ENCODE measurements at places on chromosomes 11 and 22.

- no peak for DNase-seq
- H3K4me1 ChIP-seq = peaks cover 28% of the 10 kb centered on the region
- H3K27me3 ChIP-seq = peaks cover 59% of the 10 kb centered on the region
- no peak overlapping the region for H3K27ac ChIP-seq
- peak overlapping the region; percentile 27 for H3K4me3 ChIP-seq
- H3K36me3 ChIP-seq = no peaks in the 10 kb centered on the region
These were observed 473 bp upstream of the EMID1 start for GRCh38 chr22:29205252-29205593.

- no peak for DNase-seq
- no peaks in the 10 kb centered on the region for H3K27me3 ChIP-seq
- no peak overlapping the region for H3K4me3 ChIP-seq
- no peaks in the 10 kb centered on the region for H3K4me1 ChIP-seq
- H3K27ac ChIP-seq = no peak overlapping the region
These were observed 453.5 kb downstream of the LRRC4C start for GRCh38 chr11:41005986-41006385.

- peaks cover 4% of the 10 kb centered on the region for H3K27me3 ChIP-seq
- no peaks in the 10 kb centered on the region for H3K4me1 ChIP-seq
- H3K36me3 ChIP-seq = no peaks in the 10 kb centered on the region
- DNase-seq = no peak
These were observed 88.3 kb downstream of the NAV2 start for GRCh38 chr11:19800714-19801519.

DNA sequence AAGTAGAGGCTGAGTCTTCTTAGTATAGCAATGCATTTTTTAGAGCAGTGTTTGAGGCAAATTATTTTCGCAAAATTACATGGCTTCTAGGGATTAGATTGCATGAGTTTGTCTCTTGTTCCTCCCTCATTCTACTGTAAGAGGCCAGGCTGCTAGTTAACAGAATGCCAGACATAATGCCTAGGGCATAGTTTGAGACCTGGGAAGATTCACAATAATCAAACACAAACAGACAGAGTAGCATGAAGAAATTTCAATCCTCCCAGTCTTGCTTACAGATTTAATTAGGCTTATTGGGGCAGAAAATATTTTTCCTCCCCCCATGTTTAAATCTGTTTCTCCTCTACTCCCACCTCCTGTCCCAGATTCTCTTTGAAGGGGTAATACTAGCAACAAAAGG is 48.3 kb downstream of the ARHGEF12 start:
- H3K4me1 ChIP-seq = peaks cover 11% of the 10 kb centered on the region
- no peak overlapping the region for H3K27ac ChIP-seq
- no peak overlapping the region for H3K4me3 ChIP-seq
- no peaks in the 10 kb centered on the region for H3K36me3 ChIP-seq
- peaks cover 27% of the 10 kb centered on the region for H3K27me3 ChIP-seq

DNA sequence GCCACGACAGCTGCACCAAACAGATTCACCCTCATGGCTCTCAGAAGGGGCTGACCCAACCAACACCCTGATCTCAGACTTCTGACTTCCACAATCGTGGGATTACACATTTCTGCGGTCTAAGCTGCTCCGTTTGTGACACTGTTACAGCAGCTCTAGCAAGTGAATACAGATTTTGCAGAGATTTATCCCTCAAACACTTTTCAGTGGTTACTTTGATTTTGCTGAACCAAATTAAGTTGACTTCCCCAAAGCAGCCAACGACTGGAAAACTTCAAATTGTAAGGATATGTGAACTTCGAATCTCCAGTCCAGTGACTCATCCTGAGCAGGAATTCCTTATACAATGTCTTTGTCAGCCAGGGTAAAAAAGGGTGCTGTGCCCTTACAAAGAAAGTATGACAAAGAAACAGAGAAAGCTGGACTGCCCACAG is 14.8 kb upstream of the INCENP start:
- H3K4me3 ChIP-seq = no peak overlapping the region
- H3K27ac ChIP-seq = no peak overlapping the region
- no peak for DNase-seq
- peaks cover 23% of the 10 kb centered on the region for H3K4me1 ChIP-seq
- H3K36me3 ChIP-seq = no peaks in the 10 kb centered on the region

DNA sequence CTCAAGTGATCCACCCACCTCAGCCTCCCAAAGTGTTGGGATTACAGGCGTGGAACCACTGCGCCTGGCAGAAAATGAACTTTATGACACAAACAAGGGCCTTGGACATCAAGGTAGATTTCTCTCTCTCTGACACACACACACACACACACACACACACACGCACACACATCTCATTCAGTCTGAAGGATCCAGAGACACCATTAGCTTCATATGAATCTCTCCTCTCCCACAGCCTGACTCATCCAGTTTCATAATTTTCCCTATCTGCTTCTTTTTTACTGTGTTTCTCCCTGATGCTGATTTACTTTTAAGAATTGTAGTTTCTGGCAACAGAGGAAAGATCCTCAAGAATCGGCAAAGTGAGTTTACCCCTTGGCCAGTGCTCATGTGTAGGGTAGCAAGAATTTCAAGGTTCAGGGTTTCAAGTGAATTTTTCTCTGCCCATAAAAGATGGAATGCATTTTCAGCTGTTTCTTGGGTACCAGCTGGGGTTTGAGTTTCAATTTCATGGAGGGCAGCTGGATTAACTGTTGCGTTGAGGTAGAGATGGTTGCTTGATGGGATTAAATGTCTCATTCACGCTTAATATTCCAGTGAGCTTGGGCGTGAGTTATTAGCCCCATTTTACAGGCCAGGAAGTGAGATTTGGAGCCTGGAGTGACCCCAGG is 3.5 kb downstream of the MYO18B start:
- H3K27me3 ChIP-seq = peaks cover 10% of the 10 kb centered on the region
- H3K27ac ChIP-seq = peak overlapping the region; percentile 42
- H3K4me1 ChIP-seq = peaks cover 30% of the 10 kb centered on the region
- H3K4me3 ChIP-seq = no peak overlapping the region

DNA sequence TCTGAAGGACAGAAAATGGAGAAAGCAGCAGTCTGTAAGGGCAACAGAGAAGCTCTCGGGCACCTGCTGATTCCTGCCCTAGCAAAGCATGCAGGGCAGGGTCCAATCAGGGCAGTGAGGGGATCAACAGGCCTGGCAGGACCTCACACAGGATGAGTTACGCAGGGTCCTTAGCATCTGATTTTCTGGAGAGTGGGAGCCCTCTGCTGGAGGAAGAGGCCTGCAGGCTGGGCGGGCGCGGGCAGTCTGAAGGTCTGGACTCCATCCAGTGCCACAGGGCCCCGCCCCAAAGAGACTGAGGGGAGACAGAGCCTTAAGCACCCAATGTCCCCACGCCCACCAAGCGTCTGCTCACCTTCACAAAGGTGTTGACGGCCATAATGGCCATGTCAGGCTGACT is 28.9 kb downstream of the AP1B1 start:
- peaks cover 88% of the 10 kb centered on the region for H3K36me3 ChIP-seq
- H3K27ac ChIP-seq = no peak overlapping the region
- H3K4me3 ChIP-seq = no peak overlapping the region
- H3K27me3 ChIP-seq = no peaks in the 10 kb centered on the region

DNA sequence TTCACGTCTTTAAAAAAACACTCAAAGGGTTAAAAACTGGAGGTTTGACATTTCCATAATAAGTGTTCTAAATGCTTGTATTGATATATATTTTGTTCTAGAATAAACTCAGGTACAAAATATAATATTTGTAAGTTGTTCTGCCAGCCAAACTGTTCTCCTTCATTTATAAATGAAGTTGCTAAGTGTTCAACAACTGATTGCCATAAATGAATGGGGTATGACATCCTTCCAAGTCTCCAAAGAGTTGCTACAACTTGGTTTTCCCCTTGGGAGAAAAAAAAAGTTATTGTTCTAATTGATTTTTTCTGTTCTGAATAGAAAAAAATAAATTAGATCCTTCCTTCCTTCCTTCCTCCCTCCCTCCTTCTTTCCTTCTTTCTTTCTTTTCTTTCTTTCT is 65.4 kb upstream of the BLID start:
- no peaks in the 10 kb centered on the region for H3K4me1 ChIP-seq
- DNase-seq = no peak
- H3K27ac ChIP-seq = no peak overlapping the region

GRCh38 chr11:19705936-19706335 is 6.7 kb upstream of the NAV2 start:
- H3K27ac ChIP-seq = no peak overlapping the region
- H3K36me3 ChIP-seq = no peaks in the 10 kb centered on the region
- H3K4me1 ChIP-seq = no peaks in the 10 kb centered on the region
- no peak overlapping the region for H3K4me3 ChIP-seq

GRCh38 chr11:94629741-94630140 is 62.6 kb downstream of the PIWIL4 start:
- H3K27ac ChIP-seq = no peak overlapping the region
- peaks cover 17% of the 10 kb centered on the region for H3K27me3 ChIP-seq
- H3K4me1 ChIP-seq = no peaks in the 10 kb centered on the region
- H3K36me3 ChIP-seq = no peaks in the 10 kb centered on the region

DNA sequence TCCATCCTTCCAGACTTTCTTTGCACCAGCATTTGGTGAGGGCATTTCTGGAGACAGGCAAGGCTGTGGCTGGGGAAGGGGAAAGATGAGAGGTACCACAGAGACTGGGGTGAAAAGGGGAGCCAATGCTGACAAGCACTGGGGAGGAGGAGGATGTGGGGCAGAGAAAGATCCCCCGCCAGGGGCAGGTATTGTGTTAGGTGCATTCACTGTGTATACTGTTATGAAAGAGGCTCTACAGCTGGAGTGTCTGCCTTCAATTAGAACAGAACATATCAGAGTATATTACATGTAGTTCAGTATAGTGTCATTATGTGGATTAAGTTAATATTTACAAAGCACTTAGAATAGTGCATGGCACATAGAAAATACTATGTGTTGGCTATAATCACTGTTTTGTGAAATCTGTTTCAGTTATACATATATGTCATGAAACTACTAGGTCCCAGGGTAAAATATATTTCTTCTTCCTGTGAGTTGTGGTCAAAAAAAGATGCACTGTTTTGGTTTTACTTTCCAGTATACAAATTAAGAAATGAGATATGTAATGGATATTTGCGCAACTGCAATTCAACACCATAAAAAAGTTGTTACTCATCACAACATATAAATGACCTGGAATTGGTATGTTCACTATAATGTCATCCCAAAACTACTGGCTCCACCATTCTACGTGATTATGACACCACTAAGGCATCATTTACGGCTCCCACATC is 8.4 kb downstream of the MSANTD2 start:
- H3K36me3 ChIP-seq = peaks cover 5% of the 10 kb centered on the region
- H3K27ac ChIP-seq = no peak overlapping the region
- no peak for DNase-seq
- H3K4me3 ChIP-seq = no peak overlapping the region
- peaks cover 44% of the 10 kb centered on the region for H3K4me1 ChIP-seq
- no peaks in the 10 kb centered on the region for H3K27me3 ChIP-seq

Data from activated T-cell treated with anti-CD3 and anti-CD28 coated beads, Interleukin-2, amount 50 U/mL, for 24 hours (primary cell).